ENCODE measurements at places on chromosomes 6 and 20.
A peak's percentile ranks its signal among the peaks of the same experiment; 100 is the strongest.

DNA sequence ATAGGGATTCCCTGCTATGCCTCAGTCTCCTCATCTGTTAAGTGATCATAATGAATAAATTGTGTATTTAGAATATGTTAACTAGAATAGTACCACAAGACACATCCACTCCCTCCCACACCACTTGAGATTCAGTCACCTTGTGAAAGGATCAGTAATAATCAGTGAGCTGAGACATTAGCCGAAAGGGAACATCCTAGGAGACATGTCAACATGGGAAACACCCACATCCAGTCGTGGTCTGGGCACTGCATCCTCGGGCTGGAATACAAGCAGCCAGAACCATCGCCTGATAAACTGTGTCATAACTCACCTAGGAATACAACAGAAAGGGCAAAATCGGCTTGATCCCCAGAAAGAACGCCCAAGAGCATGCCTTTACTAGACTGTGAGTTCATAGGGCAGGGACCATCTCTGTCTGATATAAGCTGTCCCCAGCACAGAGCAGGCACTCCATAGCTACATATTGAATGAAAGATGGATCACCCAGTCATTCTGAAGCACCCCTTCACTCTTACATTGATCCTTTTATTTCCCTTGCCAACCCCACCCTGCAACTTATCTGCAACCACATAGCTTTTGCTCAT, 23.9 kb downstream of the RIPOR2 start:
- DNase-seq = no peak

- no peak for DNase-seq
These were observed 282.9 kb upstream of the RUNX2 start for GRCh38 chr6:45045253-45045601.

DNA sequence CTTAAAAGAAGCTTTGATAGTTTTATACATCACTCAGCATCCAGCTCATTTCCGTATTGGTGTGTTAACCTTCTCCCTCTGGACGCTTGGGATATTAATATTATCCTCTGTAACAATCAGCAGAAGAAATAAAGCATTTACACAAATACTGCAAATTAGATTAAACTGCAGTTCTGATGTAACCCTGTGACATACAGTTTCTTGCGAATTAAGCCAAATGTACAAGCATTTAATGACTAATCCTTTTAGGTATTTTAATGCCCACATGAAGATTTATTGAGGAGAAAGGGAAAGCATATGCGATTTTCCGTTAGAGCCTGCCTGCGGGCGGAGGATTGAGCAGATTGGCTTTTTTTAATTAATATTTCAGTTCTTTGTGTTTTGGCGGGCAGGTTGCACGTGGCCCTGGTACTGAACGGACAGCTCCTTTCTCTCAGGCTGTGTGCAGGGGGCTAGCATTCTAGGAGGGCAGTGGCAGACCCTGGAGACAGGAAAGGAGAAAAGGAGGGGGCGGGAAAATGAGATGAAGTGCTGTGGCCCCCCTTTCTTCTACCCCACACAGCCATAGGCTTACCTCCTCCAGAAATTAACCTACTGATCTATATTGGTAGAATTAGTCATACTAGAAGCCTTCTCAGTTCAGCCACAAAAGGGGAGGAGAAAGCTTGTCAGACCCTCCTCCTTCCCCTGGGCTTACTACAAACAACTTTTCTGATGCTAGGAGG, 14.1 kb upstream of the TFAP2D start:
- no peak for DNase-seq

GRCh38 chr6:160781298-160781697, 79.3 kb downstream of the PLG start:
- DNase-seq = no peak

GRCh38 chr6:144731229-144731628, 446.1 kb downstream of the UTRN start:
- DNase-seq = no peak

- no peak for DNase-seq
These were observed 729 bp downstream of the TSPYL4 start for GRCh38 chr6:116253188-116253504.

GRCh38 chr6:129309154-129309553, 400.8 kb downstream of the ARHGAP18 start:
- no peak for DNase-seq

DNA sequence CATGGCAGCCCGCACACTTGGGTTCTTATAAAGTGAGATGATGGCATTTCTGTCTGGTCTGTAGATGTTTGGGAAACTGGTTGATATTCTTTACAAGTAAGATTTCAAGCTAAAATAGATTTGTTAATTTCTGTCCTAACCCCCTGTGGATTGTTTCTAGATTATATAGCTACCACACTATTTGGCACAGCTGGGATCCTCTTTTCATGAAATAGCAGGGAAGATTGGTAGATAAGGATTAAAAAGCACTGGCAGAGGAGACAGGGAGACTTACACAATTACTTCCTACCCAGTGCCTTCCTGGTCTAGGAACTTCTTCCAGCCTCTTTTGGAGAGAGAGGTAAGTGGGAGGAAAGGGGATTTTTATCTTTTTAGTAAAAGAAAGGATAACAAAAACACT, 13.2 kb upstream of the ATXN1 start:
- no peak for DNase-seq

DNA sequence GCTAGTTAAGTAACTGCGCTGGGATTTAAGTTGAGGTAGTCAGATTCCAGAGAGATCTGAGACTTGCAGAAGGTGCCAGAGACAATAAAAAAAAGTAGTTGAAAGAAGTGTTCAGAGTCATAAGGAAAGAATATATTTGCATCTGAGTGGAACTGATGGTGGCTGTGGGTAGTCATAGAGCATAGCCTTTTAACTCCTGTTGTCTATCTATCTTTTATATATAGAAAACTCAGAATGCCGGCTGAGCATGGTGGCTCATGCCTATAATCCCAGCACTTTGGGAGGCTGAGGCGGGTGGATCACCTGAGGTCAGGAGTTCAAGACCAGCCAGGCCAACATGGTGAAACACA, 62.0 kb downstream of the CARMIL1 start:
- no peak for DNase-seq

GRCh38 chr6:103893141-103893581, 966.6 kb downstream of the HACE1 start:
- DNase-seq = no peak

DNA sequence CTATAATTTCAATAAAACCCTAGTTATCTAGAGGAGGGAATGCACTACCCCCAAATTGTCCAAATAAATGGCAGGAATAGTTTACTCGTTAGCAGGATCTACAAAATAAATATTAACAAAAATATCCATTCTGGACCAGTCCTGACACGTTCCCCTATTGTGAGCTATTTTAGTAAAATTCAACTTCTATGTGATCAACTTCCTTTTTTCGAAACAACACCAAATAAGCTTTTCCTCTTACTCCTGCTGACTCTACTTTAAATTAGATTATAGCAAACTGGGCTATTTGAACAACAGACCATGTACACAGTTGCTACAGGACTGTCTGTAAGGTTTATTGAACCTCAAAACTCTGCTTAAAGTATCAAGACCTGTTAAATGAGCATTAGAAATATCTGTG, 154.3 kb downstream of the IPCEF1 start:
- DNase-seq = no peak

DNA sequence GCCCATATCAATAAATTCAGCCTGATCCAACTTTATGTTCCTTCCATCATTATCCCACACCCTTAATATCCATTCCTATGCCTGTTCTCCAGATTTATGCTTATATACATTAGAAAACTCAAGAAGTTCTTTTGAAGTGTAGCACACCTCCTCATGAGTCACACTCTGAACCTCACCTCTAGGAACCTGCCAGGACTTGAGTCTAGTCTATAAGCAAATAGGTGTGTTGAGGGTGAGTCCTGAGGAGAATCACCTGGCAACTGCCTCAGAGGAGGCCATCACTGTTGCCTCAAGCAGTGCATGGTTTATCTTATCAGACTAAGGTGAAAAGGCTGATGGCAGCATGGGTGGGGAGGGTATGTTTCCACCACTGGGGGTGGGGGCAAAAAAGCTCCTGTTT, 496.7 kb downstream of the C6orf118 start:
- no peak for DNase-seq

DNA sequence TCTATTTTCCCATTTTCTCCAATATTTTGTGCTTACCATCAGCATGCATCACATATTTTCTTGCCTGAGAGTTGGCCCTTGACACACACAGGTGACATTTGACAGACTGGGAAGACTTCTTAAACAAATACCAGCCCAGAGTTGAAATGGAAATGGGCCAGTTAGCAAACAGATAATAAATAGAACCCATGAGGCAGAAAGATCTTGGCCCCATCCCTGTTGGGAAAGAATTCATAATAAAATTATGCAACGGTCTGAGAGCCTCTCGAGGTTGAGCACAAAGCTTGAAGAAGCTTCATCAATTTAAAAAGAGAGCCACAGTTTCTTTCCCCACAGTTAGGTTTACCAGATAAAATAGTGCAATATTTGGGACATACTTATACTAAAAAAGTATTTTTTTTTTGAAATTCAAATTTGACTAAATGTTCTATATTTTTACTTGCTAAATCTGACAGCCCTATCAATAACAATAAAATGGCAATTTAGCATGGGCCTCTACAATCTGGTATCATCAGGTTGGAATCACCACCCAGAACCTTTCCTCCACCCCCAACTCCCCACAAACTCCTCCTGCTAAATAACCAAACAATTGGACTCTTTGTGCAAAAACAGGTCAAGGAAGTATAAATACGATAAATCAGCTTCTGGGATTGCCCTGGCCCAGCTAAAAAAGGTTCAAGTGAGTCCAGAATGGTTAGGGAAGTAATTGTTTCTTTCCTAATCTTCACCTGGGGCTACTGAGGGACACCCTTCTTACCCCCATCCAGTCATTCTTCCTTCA, 129.8 kb downstream of the CD164 start:
- DNase-seq = no peak

DNA sequence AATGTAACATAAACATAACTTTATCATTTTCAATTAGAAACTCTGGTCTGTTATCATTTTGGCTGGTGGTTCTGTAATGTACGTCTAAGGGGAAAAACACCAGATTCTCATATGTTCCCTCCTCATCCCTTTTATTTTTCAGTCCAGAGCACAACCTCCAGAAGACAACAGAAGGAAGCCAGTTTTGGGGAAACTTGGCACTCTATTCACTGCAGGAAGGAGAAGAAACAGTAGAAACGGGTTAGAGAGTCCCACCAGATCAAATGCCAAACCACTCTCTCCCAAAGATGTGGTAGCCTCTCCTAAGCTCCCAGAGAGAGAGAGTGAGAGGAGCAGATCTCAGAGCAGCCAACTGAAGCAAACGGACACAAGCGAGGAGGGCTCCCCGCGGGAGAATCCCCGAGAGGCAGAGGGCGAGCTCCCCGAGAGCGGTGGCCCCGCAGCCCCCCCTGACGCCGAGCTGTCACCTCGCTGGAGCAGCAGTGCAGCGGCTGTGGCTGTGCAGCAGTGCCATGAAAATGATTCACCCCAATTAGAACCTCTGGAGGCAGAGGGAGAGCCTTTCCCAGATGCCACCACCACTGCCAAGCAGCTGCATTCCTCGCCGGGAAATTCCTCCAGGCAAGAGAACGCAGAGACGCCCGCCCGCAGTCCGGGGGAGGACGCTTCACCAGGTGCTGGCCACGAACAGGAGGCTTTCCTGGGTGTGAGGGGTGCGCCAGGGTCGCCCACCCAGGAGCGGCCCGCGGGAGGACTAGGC, 117.8 kb downstream of the RTN4IP1 start:
- peak; percentile 39 for DNase-seq

GRCh38 chr6:125544819-125545218, 204.6 kb upstream of the HEY2 start:
- no peak for DNase-seq

- DNase-seq = no peak
These were observed 115.2 kb upstream of the NXT1 start for GRCh38 chr20:23235173-23236027.

DNA sequence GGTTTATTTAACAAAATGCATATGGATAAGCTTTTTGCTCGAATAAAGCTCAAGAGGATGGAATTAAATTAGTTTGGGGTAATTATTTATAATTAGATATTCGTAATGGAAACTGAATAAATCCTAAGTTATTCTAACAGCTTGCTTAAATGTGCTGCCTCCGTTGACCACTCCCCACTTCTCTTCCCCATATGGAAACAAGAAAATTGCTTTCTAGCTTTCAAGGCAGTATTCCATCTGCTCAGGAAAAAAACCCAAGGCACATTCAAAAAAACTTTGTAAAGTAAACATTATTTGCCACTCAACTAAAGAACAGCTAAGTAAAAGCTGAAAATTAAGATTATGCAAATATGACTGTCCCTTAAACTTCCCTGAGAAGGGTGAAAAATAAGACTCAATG, 369.2 kb downstream of the HAO1 start:
- no peak for DNase-seq

- peak; percentile 6 for DNase-seq
These were observed 5.2 kb upstream of the BPIFA3 start for GRCh38 chr20:33211817-33212424.

DNA sequence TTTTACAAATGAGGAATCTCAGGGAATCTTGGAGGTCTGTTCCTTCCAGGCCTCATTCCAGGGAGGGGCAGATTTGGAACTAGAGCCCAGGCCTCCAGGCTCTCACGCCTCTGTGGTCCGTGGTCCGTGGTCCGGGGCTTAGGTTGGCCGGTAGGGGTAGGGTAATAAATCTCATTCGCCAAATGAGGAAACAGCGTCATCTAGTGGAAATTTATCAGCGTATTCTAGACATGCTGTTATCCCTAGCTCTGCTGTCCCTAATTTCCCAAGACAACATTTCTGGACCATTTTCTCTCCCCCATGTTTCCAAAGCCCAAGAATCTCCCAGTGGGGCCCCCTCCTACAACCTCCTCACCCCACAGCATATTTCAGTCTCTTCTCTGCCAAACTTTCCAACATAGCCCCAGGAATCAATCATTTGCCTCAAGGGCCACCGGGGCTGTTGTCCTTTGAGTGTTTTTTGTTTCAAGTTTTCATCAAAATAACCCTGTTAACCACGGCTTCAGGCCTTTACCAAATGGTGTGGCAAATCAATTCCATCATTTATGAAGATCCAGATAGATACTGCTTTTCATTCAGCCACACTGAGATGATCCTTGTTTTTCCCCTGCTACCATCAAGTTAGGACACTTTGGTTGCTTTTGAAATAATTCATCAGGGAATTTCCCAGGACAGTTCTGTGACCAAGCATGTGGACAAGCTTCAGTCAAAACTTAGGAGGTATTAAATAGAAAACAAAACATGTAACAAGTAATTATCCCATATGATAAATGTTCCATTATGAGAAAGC, 126.8 kb downstream of the ALDH8A1 start:
- DNase-seq = peak; percentile 3

DNA sequence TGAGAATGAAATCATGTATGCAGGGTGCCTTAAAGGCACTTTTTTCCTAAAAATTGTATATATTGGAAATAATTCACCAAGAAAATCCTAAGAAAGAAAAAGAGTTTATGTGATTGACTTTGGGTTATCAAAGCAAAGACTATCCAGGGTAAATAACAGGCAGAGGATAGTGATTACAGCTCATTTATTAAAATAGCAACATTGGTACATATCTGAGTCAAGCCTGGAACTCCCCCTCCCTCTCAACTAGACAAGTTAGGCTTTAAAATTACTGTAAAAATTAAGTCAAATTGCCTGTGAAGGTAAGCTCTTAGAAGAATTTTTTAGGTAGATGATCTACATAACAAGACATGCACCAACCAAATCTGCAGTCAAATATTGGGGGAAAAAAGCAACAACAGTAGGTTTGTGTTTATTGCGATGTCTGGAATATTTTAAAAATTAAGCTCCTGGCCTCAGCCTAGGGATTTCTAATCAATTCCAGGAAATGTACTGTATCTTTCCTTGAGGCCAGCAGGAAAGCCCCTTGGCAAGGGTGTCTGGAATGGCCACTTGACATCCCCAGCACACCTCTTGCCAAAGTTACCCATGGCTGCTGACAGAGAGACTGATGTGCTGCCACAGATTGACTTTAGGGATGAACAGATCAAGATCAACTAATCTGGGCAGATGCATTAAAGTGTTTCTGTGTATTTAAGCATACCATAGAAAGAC, 31.2 kb upstream of the HBS1L start:
- no peak for DNase-seq
